Stimulated activated naive CD8-positive, alpha-beta T cell treated with anti-CD3 and anti-CD28 coated beads, Interleukin-15, Interleukin-2, amounts not matched to agents 100 U/mL and 50 U/mL, for 24 hours (primary cell): ENCODE measurements at places on chromosomes 7 and 10.
A peak's percentile ranks its signal among the peaks of the same experiment; 100 is the strongest.

DNA sequence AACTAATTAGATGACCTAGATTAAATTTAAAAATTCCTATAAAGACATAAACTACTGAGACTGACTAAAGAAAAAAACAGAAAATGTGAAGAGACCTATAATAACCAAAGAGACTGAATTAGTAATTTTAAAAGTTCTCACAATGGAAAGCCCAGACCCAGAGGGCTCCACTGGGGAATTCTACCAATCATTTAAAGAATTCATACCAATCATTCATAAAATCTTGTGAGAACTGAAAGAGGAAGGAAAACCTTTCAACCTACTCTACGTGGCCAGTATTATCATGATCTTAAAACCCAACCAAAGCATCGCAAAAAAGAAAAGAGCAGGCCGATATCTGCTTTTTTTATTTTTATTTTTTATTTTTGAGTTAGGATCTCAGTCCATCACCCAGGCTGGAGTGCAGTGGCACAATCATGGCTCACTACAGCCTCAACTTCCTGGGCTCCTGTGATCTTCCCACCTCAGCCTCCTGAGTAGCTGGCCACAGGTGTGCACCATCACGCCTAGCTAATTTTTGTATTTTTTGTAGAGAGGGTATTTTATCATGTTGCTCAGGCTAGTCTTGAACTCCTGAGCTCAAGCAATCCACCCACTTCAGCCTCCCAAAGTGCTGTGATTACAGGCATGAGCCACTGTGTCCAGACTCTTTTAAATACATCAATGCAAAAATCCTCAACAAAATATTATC, 48.6 kb downstream of the DGKI start:
- no peak for DNase-seq

DNA sequence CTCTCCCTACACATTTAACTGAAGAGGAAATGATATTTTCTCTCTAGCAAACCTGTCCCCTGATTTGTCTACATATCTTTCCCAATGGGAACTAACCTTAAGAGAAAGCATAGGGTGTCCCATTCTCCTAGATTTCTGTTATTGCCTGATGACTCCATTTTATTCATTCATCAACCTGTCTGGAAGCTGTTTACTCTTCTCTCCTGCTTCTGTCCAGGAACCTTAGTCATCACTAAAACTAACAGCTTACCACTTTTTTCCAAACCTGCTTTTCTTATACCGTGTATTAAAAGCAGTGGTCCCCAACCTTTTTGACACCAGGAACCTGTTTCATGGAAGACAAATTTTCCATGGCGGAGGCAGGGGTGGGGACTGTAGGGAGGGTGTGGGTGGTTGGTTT, 473.3 kb upstream of the PCDH15 start:
- DNase-seq = no peak

DNA sequence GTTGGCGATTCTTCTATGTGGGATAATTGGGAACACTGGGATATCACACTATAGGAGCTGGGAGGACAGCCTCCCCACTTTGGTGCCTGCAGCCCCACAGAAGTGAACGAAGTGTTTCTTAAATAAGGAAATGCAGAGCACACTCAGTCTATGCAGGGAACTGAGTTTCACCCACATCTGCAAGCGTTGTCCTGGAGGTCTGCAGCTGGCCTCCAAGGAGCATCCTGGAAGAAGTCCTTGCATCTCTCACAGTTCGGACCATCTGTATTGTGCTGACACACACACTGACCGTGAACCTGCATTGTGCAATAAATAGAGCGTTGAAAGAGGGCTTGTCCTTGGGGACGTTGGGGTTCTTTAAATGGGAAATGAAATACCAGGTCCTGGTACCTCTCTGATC, 25.8 kb downstream of the LAMB4 start:
- DNase-seq = no peak

DNA sequence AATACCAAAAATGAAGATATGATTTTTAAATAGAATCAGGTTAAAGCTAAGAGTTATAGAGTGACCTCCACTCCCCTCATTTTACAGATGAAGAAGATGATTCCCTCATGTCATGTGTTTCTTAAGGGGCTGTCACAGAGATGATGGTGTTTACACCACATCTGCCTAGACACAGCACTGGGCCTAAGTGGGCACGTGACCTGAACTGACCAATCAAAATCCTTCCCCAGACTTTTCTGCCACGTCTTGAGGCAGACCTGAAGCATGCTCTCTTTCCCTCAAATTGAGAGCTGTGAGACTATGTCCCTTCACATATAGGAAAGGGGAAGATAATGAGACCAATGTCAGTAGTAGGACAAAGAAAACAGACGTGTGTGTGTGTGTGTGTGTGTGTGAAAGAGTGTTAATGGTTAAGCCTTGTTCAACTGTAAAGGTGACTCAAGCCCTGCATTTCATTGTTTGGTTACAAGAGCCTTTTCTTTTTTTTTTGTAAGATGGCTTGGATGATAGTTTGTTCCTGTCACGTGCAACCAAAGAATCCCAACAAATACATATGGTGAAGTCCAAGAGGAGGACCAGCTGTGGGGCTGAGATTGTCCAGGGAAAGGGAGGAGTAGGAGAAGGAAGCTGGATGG, 172.8 kb upstream of the AOAH start:
- no peak for DNase-seq

DNA sequence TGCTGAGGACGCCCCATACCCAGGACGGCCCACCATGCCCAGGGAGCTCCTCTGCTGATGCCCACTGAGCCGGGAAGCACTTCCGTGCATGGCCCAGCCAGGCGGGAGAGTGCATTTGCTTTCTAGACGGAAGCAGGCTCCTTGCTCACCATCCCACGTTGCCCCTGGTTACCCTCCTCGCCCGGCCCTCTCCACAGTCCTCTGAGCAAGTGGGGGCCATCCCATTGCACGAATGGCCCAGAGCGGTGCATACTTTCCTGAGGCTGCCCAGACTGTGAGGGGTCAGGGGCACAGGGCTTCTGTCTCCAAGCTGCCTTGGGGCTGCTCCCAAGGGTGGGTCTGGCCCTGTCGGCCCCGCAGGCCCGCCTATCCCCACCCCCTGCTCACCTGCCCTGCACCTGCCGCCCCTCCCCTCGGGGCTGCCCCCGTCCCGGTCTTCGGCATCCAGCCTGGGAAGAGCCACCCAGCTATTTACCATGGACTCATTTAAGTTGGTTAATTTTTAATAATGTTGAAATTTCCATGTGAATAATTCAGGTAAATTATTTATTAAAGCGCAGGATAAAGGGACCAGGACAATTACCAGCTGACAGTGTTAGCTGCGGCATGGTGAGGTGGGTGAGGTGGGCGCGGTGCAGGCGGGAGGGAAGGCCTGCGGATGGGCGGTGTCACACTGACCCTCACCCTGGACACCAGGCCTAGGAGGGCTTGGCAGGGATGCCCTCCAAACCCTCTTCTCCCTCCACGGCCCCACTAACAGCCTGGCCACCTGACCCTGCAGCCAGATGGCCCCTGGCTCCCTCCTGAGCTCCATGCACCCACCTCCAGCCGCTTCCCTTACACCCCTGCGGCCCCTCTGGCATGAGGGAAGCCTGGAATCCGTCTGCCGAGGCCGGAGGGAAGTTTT, 104.4 kb downstream of the MICALL2 start:
- no peak for DNase-seq

GRCh38 chr7:132009778-132010177, 453.4 kb upstream of the PODXL start:
- no peak for DNase-seq

DNA sequence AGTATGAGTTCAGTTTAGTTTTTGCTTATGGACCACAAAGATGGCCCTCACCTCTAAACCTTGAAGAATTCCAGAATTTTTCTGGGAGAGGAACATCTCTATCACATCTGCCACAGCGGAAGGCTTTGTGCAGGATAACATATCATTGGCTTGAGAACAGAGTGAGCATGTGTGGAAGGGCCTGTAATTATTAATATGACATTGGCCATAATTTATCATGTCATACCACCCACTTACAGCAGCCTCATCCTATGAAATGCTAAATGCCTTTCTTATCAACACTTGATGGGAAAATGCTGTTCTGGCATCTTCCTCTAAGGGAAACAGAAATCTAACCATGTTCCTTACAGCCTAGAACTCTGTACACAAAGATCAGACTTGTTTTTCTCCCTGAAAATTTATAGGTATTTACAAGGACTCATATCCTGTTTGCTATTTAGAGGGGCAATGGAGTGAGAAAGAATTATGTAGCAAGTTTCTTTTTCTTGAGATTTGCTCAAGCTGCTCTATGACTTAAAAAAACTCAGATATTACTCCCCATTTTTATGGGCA, 817.3 kb downstream of the LRMDA start:
- no peak for DNase-seq

- DNase-seq = peak; percentile 5
Observed at GRCh38 chr7:70456719-70457118, 675.2 kb upstream of the GALNT17 start.
